GM12891 (cell line): ENCODE measurements at places on chromosomes 4 and X.
A peak's percentile ranks its signal among the peaks of the same experiment; 100 is the strongest.

DNA sequence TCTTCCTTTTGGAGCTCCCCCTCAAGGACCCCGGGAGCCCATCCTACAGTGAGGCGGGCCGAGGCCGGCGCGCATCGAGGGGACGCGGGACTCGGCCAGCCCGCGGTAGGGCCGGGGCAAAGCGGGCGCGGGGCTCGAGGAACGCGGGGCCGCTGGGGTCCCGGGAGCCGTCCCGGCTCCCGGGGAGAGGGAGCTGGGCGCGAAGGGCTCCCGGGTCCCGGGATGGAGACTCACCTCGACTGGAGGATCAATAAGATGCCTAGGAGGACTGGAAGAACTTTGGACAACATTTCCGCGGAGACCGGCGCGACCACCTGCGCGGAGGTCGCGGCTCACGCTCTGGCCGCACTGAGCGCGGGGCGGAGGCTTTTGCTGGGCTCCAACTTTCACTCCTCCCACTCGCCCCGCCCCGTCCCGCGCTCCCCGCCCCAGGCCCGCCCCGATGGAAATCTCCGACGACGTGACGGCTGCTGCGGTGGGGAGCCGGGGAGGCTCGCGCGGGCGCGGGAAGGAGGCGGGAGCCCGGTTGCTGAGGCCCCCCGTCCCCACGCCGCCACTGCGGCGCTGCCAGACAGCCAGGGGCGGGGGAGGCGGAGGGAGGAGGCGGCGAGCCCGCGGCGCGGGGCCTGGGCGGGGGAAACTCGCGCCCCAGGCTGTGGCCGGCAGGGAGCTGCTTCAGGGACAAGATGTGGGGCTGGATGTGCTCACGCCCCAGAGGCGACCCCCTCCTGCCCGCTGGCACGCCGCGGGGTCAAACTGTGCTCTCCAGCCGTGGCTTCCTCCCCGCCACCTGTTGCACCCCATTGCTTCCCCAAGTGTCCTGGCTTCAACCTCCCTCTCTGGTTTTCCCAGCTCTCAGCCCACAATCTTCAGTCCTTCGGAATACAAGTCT, at the start of gene GABRE:
GABRE (minus strand) TSS at position 341 of the 892 bp plus-strand sequence; CDS start at position 290, 51 bp downstream.
- DNase-seq = no peak

DNA sequence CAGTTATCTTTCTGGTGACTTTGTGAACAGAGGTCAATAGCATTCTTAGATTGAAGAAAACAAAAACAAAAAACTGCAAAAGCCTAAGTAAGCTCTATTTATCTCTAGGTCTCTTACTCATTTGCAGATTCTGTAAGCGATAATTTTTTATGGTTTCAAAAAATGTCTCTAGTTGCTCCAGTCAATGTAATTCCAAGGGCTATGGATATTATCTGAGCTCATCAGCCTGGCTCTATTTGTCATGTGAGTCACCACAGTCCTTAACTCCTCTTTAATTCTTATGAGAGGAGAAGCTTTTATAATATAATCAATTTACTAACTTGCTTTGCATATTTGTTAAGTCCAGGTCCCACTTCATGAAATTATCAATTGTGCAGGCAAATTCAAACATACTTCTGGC, 79.1 kb downstream of the NPFFR2 start:
- no peak for DNase-seq

- no peak for DNase-seq
Measured at GRCh38 chr4:125428832-125429231, 114.1 kb downstream of the FAT4 start.

DNA sequence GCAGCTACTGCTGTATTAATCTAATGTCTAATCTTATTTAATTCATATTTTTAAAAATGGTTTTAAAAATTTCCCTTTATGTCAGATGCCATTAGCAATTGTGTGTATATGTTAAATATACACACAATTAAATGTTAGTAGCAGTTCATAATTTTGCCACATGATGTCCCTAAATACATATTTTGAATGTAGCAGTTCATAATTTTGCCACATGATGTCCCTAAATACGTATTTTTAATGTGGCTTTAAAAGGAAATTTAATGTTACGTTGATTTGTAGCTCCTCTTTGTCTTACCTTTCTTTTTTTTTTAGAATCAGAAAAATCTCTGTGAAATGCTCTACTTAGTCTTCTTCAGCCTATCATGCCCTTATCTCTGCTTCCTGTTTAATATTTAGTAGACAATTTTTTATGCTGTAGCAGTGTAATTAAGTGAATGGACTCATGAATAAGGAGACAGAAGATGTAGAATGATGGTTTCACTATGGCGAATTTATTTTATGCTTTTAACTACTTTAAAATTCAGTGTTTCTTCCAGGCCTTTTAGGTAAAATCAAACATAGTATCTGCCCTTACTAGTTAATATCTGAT, 26.1 kb downstream of the RBM46 start:
- DNase-seq = no peak

DNA sequence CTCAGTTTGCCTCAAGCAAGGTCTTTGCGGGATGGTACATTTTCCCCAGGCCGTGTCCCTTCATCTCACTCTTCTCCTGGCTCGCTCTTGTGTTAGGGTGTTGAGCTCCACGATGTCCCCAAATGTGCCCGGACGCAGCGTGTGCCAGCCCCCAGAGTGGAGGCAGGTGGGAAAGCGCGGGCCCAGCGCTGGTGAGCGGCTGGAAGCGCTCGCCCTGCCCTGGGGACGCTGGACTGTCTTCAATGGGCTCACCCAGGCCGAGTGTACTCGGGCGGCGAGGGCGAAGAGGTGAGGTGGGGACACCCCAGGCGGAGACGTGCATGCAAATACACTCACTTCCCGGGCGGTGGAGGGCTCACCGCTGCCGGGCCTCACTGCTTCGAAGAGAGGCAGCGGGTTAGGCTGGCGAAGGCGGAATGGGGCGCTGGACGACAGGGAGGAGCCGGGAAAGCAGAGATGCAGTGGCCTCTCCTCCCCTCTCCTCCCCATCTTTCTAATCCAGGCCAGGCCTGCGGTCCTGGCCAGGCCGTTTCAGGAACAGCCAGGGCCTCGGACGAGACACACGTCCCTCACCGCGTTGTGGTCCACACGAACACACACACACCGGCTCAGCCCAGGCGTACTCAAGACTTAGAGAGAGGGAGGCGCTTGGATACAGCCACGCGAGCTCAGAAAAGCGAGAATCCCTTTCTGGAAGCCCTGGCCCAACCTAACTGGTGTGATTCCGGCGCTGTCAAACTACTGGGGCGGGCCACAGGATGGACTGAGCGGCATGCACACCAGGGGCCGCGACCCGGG, 2.2 kb downstream of the NKX6-1 start:
- DNase-seq = no peak

DNA sequence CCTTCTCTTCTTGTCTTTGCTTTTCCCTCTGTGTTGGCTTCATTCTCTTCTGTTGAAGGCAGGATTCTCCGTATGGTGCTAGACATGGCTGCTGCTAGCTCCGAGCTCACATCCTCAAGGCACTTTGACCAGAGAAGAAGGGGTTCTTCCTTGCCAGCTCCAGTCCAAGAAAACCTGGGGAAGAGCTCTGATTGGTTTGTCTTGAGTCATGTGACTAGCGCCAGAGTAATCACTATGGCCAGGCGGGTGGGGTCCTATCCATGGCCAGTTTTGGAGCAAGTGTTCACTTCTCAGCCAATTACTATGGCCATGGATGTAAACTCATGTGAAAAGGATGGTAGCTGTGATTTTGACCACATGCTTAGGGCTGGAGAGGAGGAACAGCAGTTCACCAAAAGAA, 74.2 kb downstream of the CT47B1 start:
- no peak for DNase-seq

GRCh38 chr4:140808256-140808655, 52.1 kb upstream of the TBC1D9 start:
- no peak for DNase-seq

DNA sequence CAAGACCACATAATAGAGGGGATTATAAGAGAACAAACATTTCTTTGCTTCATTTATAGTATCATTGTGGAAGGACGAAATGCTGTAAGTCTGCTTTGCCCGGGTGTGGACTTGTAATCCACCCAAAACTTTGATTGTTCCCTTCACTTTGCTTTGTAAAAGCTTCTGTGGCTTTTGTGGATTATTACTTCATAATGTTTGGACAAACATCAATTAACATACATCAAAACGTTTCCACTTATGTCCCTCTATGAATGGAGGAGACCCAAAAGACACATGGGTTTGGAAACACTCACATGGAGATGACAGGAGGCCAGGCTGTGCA, 415.4 kb downstream of the SPRY1 start:
- no peak for DNase-seq

GRCh38 chrX:70013466-70014381, 36.0 kb downstream of the AWAT2 start:
- DNase-seq = no peak

DNA sequence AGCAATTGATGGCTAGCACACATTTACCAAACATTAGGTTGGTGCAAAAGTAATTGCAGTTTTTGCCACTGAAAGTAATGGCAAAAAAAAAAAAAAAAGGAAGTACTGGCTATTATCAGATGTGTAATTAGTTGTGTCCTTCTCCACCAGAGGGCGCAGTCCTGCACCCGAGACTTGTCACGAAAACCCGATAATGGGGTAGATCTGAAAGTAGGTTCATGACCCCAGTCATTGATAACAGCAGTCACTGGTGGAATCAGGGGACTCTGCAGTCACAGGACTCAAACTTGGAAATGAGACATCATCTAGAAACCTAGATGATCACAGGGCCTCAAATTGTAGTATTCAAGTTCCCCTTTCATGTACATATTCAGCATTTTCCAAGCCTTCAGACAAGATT, 13.1 kb upstream of the ACOT9 start:
- peak; percentile 19 for DNase-seq

DNA sequence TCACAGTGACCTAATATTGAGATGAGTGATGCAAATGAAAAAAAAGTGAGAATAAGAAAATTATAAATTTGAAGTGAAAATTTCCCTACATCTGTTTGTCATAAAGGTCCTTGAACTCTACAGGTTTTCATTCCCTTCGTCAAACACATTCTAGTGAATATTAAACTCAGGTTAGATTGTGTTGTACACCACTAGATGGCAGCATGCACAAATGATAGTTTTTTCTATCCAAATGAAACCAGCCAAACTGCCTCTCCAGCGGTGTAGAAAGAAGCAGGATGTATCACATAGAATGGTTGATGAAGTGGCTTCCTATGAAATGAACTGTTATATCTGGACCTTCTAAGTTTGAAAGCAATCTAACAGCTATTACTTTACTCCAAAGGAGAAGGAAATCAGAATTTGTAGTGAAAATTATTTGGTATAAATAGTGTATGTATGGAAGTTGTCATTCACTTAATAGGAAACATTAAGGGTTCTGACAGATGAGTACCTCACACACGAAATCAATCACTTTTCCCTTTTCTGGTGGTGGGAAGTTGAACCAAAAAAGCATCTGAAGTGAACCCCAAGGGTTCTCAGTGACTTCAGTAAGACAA, 382.7 kb downstream of the UNC5C start:
- peak; percentile 14 for DNase-seq

DNA sequence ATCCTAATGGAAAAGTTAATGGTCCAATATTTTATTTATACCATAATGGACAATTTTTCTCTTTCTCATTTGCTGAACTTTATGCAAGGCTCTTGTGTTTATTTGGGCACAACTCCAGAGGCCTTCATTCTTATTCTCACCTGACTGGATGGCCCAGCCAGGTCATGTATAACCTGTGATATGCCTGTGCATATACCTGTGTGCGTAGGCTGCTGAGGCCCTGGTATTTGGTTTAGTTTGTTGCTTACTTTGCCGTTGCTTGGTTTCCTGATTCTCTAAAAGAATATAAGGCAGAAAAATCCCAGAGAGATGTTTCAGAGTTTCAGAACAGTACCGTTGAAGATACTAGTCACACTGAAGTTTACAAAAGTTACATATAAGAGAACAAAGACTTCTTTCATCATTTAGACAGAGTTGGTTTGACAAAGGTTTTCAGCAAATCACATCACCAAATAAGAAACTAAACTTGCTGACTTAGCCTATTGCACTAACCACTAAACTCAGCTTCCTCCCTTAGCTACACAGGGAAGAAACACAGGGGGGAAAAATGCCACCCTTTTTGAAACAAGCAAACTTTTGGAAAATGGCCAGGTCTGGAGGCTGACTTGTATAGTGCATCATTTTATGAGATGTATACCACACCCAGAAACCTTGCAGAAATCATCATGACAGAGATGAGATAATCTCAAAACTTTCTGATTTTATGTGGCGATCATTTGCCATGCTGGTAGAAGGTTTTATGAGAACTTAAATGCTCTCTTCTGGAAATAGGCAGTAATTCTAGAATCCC, 248.5 kb downstream of the GRIA3 start:
- DNase-seq = no peak

DNA sequence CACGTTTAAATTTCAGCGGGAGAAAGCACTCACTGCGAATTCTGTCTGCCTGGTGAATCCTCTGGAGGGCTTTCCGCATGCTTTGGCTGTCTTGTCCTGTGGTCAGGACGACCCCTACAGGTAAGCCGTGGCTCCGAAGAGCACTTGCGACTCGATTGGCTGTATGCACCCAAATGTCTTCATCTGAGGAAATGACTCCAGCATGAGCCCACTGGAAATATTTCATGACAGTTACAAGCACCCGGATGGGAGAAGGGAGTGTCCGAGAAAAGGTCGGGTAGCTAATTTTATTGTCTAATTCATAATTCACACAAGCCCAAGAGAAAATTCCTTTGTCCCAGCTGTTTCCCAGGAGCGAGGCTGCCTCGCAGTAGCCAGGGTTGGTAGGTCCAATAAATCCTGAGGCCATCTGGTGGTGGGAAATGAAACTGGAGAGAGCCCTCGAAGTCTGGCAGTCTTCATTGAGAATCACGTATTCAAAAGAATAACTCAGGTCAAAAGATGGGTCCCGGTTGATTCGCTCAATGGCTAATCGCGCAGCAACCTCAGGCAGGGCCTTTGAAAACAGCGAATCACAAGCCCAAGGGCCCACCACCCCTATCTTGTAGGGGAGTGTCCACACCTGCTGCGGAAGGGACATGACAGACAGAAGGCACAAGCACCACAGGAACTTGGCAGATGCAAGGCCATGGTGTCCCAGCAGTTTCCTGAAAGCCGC, 6.6 kb downstream of the GUCY2F start:
- DNase-seq = no peak

- no peak for DNase-seq
Measured at GRCh38 chr4:53498706-53499105, 92.6 kb downstream of the LNX1 start.

DNA sequence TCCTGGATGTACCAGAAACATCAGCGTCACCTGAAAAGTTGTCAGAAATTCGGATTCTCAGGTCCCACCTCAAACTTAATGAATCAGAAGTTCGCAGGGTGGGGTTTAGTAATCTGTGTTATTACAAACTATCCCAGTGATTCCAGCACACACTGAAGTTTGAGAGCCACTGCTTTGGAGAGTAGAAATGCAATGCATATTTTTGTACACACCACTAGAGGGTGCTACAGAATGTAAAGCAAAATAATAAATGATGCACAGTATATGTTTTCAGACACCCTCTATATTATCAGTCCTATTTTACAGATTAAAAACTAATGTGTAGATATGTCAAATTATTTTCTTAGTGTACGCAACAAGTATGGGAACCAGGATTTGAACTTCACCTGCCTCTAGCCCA, 2.4 kb upstream of the MORF4L2 start:
- no peak for DNase-seq

GRCh38 chrX:56233100-56233499, 944 bp downstream of the KLF8 start:
- no peak for DNase-seq

GRCh38 chr4:41375561-41375960, 118.8 kb downstream of the UCHL1 start:
- DNase-seq = no peak

GRCh38 chrX:145553702-145554101, 263.9 kb upstream of the SLITRK2 start:
- DNase-seq = no peak

- DNase-seq = no peak
Measured at GRCh38 chrX:8288590-8288989, 117.5 kb upstream of the VCX2 start.
